ENCODE measurements at places on chromosomes 1 and 21. TPM values are rescaled to one million over a fixed set of nuclear protein-coding genes. Genes with fewer than 3 reads are reported as not detected.

BATF3 gene
- total RNA-seq = not detected

IL10 gene
- not detected for total RNA-seq

S100A7A gene
- total RNA-seq = not detected

DMRTA2 gene
- 0.18 TPM for total RNA-seq

KCNA3 gene
- under 0.01 TPM for total RNA-seq

IVL gene
- total RNA-seq = not detected

CNTN2 gene
- total RNA-seq = not detected

KRTAP11-1 gene
- total RNA-seq = not detected

PDZK1 gene
- not detected for total RNA-seq

ZBTB7B gene
- total RNA-seq = 14.0 TPM

STYXL2 gene
- not detected for total RNA-seq

KLF17 gene
- total RNA-seq = 1.1 TPM
